ENCODE measurements at places on chromosomes 16 and 17.

GRCh38 chr17:38574712-38575111 is 31.0 kb downstream of the SRCIN1 start:
- no peak for DNase-seq

- no peak for DNase-seq
Measured at GRCh38 chr16:58820411-58820810, 86.3 kb upstream of the GOT2 start.

DNA sequence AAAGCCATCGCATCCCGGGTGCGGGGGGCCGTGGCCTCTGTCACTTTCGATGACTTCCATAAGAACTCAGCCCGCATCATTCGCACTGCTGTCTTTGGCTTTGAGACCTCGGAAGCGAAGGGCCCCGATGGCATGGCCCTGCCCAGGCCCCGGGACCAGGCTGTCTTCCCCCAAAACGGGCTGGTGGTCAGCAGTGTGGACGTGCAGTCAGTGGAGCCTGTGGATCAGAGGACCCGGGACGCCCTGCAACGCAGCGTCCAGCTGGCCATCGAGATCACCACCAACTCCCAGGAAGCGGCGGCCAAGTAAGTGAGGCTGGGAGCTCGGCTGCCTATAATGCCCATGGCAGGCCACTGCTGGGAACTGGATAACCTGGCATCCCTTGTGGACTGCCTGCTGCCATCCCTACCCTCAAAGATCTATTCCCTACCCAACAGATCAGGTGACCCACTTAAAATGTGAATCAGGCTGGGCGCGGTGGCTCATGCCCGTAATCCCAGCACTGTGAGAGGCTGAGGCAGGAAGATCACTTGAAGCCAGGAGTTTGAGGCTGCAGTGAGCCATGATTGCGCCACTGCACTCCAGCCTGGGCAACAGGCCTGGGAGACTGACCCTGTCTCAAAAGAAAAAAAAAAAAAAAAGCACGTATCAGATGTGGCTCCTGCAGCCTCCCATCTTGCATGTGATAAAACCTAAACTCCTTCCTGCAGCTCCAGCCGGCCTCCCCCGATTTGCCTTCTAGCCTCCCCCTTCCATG is 18.3 kb downstream of the CDIPT start:
- DNase-seq: no peak

GRCh38 chr17:17924131-17924856 is 47.9 kb downstream of the TOM1L2 start:
- DNase-seq: no peak

GRCh38 chr16:66511602-66512271 is 38.2 kb downstream of the TK2 start:
- DNase-seq: no peak

DNA sequence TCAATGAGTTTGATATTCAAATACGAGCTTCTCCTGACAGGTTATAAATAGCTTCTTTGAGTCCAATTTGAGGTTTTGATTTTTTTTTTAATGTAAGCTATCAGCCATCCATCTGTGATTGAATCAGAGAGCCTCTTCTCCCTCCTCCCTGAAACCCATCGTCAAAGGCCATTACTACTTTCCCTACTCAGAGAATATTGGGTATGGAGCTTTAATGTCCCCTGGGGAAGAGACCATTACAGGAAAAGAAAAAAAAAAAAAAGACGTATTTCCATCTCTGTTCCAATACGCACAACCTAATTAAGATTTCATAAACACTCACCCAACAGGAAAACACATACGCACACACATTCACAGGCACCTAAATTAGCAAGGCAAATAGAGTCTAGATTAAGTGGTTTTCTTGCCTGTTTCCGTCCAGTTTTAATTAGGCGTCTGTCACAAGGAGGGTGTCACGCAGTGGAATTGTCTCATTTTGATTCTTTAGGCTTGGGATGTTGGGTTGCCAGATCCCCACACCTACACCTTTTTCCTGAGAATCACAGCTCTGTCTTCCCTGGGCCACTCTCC is 194.3 kb upstream of the RPL38 start:
- DNase-seq: no peak

- DNase-seq: peak; percentile 63
Measured at GRCh38 chr17:76540381-76541300, 797 bp downstream of the PRCD start.

DNA sequence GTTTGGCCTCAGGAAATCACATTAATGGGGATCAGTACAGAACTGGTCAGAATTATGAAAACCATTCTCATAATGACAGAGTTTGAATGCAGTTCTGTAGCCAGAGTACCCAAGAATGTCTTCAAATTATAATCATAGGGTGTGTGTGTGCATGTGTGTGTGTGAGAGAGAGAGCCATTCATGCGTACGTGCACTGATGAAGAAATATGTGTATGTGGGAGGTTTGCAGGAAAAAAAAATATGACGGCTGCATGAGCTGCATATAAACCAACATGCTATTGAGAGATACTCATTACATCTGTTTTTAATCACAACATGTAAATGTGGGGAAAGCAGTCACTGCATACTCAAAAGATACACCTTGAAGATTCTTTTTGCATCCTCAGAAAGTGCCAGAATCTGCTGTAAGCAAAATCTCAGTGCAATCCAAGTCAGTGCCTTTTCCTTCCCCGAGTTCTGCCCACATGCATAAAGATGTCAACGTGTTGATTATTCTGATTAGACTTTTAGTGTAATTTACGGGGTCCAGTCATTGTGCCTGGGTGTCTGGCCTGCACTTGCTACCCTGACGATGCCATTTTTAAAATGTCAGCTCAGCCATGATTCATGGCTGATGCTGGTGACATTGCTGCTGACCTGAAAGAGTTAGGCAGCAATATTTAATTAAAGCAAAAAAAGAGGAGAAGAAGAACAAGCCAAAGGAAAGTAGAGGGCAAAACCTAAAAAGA is 378.7 kb upstream of the ZFHX3 start:
- no peak for DNase-seq

- no peak for DNase-seq
Measured at GRCh38 chr17:32852811-32853210, 24.1 kb downstream of the MYO1D start.

DNA sequence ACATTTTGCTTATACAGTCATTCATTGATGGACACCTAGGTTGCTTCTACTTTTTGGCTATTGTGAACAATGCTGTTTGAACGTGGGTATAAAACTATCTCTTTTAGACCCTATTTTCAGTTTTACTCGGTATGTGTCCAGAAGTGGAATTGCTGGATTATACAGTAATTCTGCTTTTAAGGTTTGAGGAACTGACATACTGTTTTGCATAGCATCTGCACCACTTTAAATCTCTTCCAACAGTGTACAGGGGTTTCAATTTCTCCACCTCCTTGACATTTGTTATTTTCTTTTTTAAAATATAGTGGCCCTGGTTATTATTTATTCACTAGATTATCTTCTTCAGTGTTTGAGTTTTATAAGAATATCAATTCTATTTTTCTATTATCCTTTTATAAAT is 116.9 kb downstream of the USP22 start:
- no peak for DNase-seq

DNA sequence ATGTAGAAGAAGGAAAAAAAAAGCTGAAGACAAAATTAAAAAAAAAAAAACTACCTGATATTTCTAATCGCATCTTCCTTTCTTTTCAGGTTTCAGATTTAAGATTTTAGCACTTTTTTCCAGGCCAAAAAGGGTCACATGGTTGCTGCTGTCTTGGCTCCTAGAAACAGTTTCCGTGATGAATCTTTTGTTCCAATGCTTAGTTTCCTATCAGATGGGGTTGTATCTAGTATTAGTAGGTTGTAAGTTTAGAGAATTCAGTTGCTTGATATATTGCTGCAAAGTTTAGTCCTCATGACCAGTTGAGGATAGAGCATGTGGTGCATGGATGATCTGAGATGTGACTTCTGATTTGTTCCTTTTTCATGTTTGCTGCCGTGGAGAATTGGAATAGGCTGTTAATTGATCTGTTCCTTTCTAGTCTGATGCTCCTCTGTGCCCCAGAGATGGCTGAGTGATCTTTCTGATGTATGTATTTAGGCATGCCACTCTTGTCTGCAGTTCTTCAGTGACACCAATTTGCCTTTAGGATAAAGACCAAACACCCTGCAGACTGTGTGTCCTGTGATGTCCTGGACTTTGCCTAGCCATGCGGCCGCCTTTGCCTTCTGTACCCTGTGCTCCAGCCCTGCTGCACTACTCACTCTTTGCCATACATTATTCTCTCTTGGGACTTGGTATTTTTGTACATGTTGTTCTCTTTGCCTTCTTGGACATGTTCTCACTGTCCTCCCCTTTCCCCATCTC is 94.0 kb downstream of the MRTFB start:
- no peak for DNase-seq

DNA sequence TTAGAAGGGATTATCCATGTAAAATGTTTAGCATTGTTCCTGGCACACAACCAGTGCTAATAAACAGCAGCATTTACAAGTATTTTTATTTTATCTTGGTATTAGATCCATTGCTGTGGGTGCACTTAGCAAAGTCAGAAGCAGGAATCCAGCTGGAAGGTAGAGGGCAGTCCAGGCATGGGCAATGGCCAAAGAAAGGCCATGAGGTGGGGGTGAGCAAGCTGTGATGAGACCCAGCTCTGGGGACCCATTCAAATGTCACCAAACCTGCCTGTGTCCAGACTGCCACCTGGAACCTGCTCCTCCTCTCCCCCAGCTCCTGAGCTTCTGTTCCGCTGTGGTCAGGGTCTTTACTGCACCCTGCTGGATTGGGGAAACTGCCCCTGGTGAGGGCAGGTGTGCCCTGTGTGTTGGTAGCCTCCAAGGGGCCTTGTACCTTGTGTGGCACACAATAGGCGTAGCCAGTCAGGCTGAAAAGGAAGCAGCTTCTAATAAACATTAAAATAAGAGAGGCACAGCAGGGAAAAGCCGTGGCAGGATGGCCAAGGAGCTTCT is 118.0 kb upstream of the CRHR1 start:
- DNase-seq: no peak

GRCh38 chr17:68776451-68776850 is 175.3 kb upstream of the FAM20A start:
- no peak for DNase-seq

- no peak for DNase-seq
Measured at GRCh38 chr17:80285237-80285920, 24.7 kb downstream of the RNF213 start.

GRCh38 chr16:30657866-30658730 is at the start of gene FBRS:
FBRS (plus strand) TSS chr16:30658431; CDS start chr16:30659519, 1,088 bp downstream.
- DNase-seq: peak; percentile 100

DNA sequence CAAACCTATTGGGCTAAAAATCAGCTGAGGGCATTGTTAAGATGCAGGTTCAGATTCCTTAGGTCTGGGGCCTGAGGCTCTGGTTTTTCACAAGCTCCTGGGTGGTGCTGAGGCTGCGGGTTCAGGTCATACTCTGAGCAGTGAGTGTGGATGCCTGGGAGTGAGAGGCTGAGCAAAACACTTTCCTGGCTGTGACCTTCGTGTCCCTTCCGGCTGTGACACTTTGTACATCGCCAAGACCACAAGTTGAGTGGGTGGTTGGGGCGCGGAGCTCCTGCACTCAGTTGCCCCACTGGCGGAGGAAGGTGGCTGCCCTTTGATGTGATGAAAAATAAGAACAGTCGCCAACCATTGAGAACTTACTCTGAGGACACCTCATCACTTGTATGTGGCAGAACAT is 24.8 kb downstream of the CCR7 start:
- peak; percentile 89 for DNase-seq

DNA sequence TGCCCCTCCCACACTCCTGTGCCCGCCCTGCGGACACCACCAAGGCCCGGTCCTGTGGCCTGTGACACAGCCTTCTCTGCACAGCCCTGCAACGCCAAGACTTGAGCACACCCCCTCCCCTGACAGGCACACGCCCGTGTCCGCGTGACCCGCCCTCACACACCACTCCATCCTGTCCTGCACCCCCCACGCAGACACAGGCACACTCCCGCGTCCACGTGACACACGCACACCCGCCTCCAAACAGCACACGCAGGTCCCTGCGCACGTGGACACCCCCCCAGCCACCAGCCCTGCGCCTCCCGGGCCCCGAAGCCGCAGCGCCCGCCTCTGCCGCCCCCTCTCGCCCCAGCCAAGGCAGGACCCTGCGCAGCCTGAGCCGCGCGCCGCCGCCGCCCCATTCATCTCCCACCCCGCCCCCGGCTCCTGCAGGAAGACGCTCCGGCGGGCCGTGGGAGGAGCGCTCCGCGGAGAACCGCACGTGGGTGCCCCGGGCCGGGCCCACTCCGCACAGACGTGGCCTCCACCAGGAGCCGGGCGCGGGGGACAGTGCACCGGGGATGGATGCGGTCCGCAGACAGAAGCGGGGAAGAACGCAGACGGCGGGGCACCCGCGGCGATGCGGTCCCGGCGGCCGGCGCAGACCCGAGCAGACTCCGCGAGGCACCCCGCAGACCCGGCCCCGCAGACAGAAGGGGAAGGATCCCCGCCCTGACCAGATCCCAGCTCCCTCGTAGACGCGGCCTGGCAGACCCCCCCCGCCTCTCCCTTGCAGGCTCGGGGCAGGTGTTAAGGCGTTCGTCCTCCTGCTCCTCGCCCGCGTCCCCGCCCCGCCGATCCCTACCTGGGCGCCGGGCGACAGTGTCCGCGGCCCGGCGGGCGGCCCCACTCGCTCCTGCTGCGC is 506 bp downstream of the CAMKK1 start:
- DNase-seq: peak; percentile 75

GRCh38 chr17:27504188-27504995 is 48.1 kb downstream of the KSR1 start:
- DNase-seq: no peak

GRCh38 chr17:77546772-77547241 is 406.0 kb downstream of the SEC14L1 start:
- DNase-seq: no peak

GRCh38 chr17:46888727-46889126 is 34.2 kb upstream of the GOSR2 start:
- no peak for DNase-seq

GRCh38 chr16:301235-301634 is 18.3 kb downstream of the PDIA2 start:
- no peak for DNase-seq

- no peak for DNase-seq
Measured at GRCh38 chr16:48383009-48383876, 2.0 kb downstream of the SIAH1 start.

DNA sequence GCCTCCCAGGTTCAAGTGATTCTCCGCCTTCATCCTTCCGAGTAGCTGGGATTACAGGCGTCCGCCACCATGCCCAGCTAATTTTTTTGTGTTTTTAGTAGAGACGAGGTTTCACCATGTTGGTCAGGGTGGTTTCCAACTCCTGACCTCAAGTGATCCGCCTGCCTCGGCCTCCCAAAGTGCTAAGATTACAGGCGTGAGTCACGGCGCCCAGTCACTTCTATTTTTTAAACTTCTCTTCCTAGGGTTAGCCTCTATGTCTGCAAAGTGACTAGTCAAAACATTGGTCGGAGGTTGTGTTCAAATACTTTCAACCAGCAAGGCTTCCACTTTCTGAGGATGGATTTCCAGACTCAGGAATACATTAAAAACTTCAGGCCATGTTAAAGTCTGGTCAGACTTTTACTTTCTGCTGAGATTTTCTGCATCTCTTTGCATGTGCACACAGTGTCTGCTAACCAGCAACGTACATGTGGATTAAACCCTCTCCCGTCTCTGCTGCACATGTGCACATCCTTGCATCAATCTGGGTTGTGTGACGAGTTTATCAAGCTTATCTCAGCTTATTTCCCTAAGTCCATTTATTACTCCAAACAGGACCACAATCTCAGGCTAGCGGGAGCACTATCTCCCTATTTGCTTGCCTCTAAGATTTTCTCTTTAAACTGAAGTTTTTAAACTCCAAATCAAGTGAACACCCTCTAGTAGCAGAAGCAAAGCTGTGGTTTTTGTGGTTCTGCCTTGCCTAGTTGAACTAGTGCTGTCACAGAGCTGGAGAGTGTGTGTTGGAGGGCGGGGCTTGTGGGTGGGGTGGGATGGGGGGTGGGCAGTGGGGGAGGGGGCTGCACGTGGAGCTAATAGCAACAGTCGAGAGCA is 525.2 kb upstream of the GOT2 start:
- DNase-seq: peak; percentile 41
